ENCODE measurements at places on chromosomes 4 and X.

DNA sequence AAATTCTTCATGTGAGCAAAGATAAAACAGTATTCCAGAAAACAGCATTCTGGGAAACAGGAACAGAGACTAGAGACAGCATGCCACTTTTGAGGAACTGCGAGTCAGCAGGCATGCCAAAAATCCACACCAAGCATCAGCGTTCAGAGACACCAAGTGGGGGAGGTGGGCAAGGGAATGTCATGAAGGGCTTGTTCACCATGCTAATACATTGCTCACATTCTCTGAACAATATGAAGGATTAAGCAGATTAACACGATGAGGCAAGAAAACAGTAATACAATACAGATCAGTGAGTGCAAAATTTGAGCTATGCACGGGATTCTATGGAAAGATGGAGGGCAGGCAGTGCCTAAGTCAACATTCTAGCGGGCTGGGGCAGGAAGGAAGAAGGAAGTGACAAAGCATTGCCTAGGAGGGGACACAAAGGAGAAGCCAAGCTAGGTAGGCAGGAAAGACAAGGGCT lies 278.3 kb downstream of the FBXW7 start:
- no peak for DNase-seq

DNA sequence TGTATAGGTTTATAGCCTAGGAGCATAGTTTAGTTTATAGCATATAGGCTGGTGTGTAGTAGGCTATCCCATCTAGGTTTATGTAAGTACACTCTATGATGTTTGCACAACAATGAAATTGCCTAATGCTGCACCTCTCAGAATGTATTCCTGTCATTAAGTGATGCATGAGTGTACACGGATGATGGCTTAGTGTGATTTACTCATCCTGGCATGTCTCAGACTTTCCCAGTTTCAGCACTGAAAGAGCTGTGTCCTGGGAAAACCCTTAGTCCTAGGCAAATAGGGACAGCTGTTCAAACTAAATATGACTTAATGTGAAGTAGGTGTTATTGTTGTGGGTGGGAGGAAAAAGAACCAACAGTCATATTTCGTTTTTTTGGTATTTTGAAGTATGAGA lies 264.9 kb upstream of the MAGEB18 start:
- DNase-seq = no peak

- no peak for DNase-seq
Measured at GRCh38 chr4:76292730-76293129, 13.8 kb upstream of the STBD1 start.

GRCh38 chr4:54637325-54637724 lies 20.4 kb upstream of the KIT start:
- DNase-seq = no peak

- no peak for DNase-seq
Measured at GRCh38 chr4:15811703-15812337, 33.7 kb downstream of the CD38 start.
